A549 treated with AZD2906 at 1 μM for 4 hours (cell line): ENCODE measurements at places on chromosomes 2 and 18. TPM values are rescaled to one million over a fixed set of nuclear protein-coding genes. Genes with fewer than 3 reads are reported as not detected.

Gene ARHGAP28
- 0.09 to 0.17 TPM (median 0.13 TPM) in 4 of 5 replicates, not detected in the other for total RNA-seq

Gene TCF7L1
- 8.3 to 12.0 TPM (median 10.7 TPM) in 5 replicates for total RNA-seq

Gene BCL11A
- 0.01 to 0.11 TPM (median 0.09 TPM) in 5 replicates for total RNA-seq

Gene CXCR4
- total RNA-seq: 0.52 to 1.0 TPM (median 0.85 TPM) in 5 replicates

Gene HOXD9
- total RNA-seq: 0.83 to 1.6 TPM (median 1.2 TPM) in 5 replicates

Gene XIRP2
- total RNA-seq: not detected in 5 replicates

Gene PLEKHH2
- total RNA-seq: 1.6 to 2.1 TPM (median 1.9 TPM) in 5 replicates

Gene STAT4
- 3.5 to 5.2 TPM (median 4.5 TPM) in 5 replicates for total RNA-seq

Gene DAW1
- 2.1 to 3.4 TPM (median 2.2 TPM) in 5 replicates for total RNA-seq

Gene VAMP8
- 14.8 to 19.3 TPM (median 16.2 TPM) in 5 replicates for total RNA-seq

Gene CNPPD1
- 39.9 to 49.9 TPM (median 47.1 TPM) in 5 replicates for total RNA-seq

Gene DYTN
- total RNA-seq: not detected in 5 replicates

Gene GPBAR1
- 0.24 to 0.54 TPM (median 0.40 TPM) in 5 replicates for total RNA-seq

Gene NCKAP5
- total RNA-seq: 0.76 to 1.1 TPM (median 0.79 TPM) in 5 replicates

Gene ODC1
- total RNA-seq: 167 to 179 TPM (median 174 TPM) in 5 replicates

Gene GPAT2
- 0.02 TPM in 1 of 5 replicates, not detected in the others for total RNA-seq

Gene SERPINB3
- 0.06 to 0.14 TPM (median 0.09 TPM) in 5 replicates for total RNA-seq

Gene CPO
- 0.05 to 0.11 TPM (median 0.09 TPM) in 4 of 5 replicates, not detected in the other for total RNA-seq

Gene ARHGEF4
- 10.2 to 11.8 TPM (median 11.0 TPM) in 5 replicates for total RNA-seq

Gene DNER
- total RNA-seq: 10.0 to 13.7 TPM (median 11.8 TPM) in 5 replicates

Gene RAPGEF4
- 0.16 to 0.35 TPM (median 0.18 TPM) in 5 replicates for total RNA-seq

Gene PRR30
- not detected in 5 replicates for total RNA-seq

Gene CHST9
- total RNA-seq: 0.01 to 0.02 TPM in 2 of 5 replicates, not detected in the others

Gene CFLAR
- 86.9 to 124 TPM (median 99.4 TPM) in 5 replicates for total RNA-seq

Gene CNTNAP5
- not detected in 5 replicates for total RNA-seq

Gene RASGRP3
- total RNA-seq: 0.58 to 0.98 TPM (median 0.72 TPM) in 5 replicates

Gene PLB1
- 1.6 to 2.4 TPM (median 1.9 TPM) in 5 replicates for total RNA-seq

Gene GAREM1
- total RNA-seq: 5.1 to 5.8 TPM (median 5.5 TPM) in 5 replicates

Gene SIX2
- total RNA-seq: 1.5 to 2.8 TPM (median 2.2 TPM) in 5 replicates

Gene FBLN7
- 0.37 to 0.67 TPM (median 0.53 TPM) in 5 replicates for total RNA-seq

Gene TUBA3E
- total RNA-seq: 5.2 to 8.8 TPM (median 6.9 TPM) in 5 replicates

Gene NR4A2
- total RNA-seq: 1.6 to 2.3 TPM (median 2.0 TPM) in 5 replicates

Gene RBM43
- total RNA-seq: 1.9 to 3.3 TPM (median 3.1 TPM) in 5 replicates

Gene RPL37A
- 4,774 to 5,345 TPM (median 5,014 TPM) in 5 replicates for total RNA-seq

Gene C2orf72
- 4.9 to 7.5 TPM (median 6.9 TPM) in 5 replicates for total RNA-seq

Gene ARL5A
- 18.1 to 21.5 TPM (median 19.1 TPM) in 5 replicates for total RNA-seq

Gene D2HGDH
- 6.0 to 10.3 TPM (median 9.1 TPM) in 5 replicates for total RNA-seq

Gene NEU2
- not detected in 5 replicates for total RNA-seq

Gene FAM228A
- total RNA-seq: not detected in 5 replicates

Gene LRRC30
- not detected in 5 replicates for total RNA-seq

Gene LOXHD1
- total RNA-seq: not detected in 5 replicates

Gene MATN3
- total RNA-seq: 10.9 to 19.1 TPM (median 16.2 TPM) in 5 replicates

Gene GAREM2
- total RNA-seq: 6.1 to 8.0 TPM (median 7.4 TPM) in 5 replicates

Gene IL36RN
- total RNA-seq: 0.02 to 0.11 TPM (median 0.02 TPM) in 3 of 5 replicates, not detected in the others

Gene CFC1
- 0.11 TPM in 1 of 5 replicates, not detected in the others for total RNA-seq

Gene M1AP
- total RNA-seq: not detected in 5 replicates

Gene C2orf66
- 0.03 to 0.09 TPM (median 0.08 TPM) in 5 replicates for total RNA-seq

Gene GAL3ST2
- 0.11 to 0.37 TPM (median 0.25 TPM) in 5 replicates for total RNA-seq

Gene IL36A
- total RNA-seq: not detected in 5 replicates

Gene NEU4
- 0.13 to 0.40 TPM (median 0.21 TPM) in 5 replicates for total RNA-seq

Gene OTX1
- 3.5 to 4.6 TPM (median 3.7 TPM) in 5 replicates for total RNA-seq

Gene ABCB11
- 0.01 to 0.06 TPM (median 0.02 TPM) in 5 replicates for total RNA-seq

Gene LBX2
- 3.2 to 4.3 TPM (median 3.8 TPM) in 5 replicates for total RNA-seq

Gene KIF5C
- 0.21 to 0.50 TPM (median 0.28 TPM) in 5 replicates for total RNA-seq

Gene RTP5
- total RNA-seq: not detected in 5 replicates

Gene TMEM163
- total RNA-seq: 0.09 to 0.17 TPM (median 0.10 TPM) in 5 replicates

Gene SLC35G4
- not detected in 5 replicates for total RNA-seq
